ENCODE measurements at places on chromosomes 7 and 10.

- DNase-seq: no peak
Observed at GRCh38 chr10:52999258-52999657, 226.7 kb upstream of the MBL2 start.

- DNase-seq: no peak
Observed at GRCh38 chr10:72353028-72353964, 1.4 kb downstream of the DNAJB12 start.

- no peak for DNase-seq
Observed at GRCh38 chr7:129522088-129522970, 20.0 kb downstream of the SMKR1 start.

GRCh38 chr7:5417106-5418071 is 6.2 kb downstream of the TNRC18 start:
- DNase-seq: no peak

- DNase-seq: no peak
Observed at GRCh38 chr7:36058020-36058592, 94.9 kb upstream of the EEPD1 start.

DNA sequence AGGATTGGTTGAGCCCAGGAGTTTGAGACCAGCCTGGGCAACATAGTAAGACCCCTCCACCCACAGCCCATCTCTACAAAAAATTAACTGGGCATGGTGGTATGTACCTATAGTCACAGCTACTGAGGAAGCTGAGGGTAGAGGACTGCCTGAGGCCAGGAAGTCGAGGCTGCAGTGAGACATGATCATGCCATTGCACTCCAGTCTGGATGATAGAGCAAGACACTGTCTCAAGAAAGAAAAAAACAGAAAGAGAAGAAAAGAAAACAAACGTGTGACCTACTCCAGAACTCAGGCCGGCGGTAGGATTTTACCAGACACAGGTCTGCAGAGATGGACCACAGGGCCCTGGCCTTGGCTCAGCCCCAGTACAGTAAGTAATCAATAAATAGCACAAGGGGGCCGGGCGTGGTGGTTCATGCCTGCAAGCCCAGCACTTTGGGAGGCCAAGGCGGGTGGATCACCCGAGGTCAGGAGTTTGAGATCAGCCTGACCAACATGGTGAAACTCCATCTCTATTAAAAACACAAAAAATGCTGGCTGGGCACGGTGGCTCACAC is 35.4 kb upstream of the TNRC18 start:
- no peak for DNase-seq

GRCh38 chr10:32582946-32583345 is 137.0 kb downstream of the CCDC7 start:
- no peak for DNase-seq

- peak; percentile 62 for DNase-seq
Observed at GRCh38 chr7:4700577-4701235, 18.6 kb downstream of the FOXK1 start.

DNA sequence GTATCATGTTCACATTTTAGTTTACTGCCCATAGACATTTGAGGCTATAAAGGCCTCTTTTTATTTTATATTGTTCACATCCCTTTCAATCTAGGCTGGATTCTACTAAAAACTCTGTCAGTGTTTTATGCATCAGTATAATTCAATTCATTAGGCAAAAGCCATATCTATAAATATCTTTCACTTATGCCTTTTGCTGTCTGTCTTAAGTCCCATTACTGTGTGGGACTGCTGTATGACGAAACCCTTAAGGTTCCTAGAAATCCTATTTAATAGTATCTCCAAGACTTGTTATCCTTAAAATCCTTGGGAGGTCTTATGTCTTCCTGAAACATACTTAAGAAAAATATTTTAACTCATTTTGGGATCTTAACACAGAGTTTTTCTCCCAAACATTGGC is 139.2 kb downstream of the HGF start:
- no peak for DNase-seq

GRCh38 chr10:1316809-1317143 is 260.6 kb downstream of the WDR37 start:
- DNase-seq: no peak

DNA sequence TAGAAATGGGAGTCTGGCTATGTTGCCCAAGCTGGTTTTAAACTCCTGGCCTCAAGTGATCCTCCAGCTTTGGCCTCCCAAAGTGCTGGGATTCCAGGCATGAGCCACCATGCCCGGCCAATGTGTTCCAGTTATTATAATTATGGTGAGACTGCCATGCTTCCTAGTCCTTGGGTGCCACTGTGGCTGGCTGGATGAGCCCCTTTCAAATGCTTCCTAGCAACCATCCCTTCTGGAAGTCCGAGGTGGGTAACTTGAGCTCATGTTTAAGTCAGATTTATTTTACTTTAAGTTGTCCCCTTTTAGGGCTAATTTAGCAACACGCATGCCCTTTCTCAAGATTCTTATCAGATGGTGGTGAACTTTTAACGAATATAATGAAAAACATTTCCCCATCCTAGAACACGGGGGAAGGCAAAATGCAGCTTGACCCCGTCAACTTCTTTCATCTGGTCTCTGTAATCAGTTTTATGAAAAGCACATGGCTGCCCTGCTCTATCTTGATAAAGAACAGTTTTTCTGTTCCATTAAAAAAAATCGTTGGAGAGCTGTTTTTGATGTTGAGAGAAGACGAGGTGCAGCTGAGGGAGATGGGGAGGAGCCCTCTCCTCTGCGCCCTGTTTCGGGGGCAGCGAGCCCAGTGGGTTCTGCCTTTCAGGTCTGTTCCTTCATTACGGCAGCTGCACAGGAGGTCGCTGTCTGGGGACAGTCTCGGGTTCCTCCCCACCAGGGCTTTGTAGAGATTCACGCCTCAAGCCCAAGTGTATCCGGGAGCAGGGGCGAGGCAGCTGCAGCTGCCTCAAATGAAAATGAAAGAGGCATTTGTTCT is 61.0 kb upstream of the MKI67 start:
- DNase-seq: no peak

GRCh38 chr10:16746856-16747255 is 70.4 kb downstream of the RSU1 start:
- no peak for DNase-seq

- no peak for DNase-seq
Observed at GRCh38 chr7:156722043-156722826, 81.7 kb downstream of the RNF32 start.

DNA sequence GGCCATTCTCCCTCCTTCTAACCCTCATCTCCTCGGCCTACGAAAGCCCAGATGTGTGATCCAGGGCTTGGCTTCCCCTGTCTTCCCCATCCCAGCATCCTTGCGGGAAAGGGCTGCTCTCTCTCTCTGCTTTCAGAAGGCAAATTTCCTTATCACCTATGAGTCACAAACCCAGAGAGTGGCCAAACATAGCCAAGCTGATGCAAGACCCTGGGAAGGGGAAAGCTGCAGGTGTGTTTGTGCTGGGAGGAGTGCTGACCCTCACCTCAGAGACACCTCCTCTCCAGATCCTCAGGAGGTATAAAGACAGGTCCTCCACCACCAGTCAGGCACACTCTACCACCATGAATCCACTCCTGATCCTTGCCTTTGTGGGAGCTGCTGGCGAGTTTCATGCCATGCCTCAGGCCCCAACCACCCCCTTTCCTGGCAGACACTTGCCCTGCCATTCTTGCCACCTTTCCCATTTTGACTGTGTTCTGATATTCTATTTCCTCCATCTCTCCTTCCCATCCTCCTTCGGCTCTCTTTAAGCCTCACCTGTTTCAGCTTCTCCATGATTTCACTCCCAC is 10.6 kb upstream of the PRSS2 start:
- DNase-seq: no peak

- no peak for DNase-seq
Observed at GRCh38 chr10:100569687-100570481, 34.1 kb downstream of the HIF1AN start.

- no peak for DNase-seq
Observed at GRCh38 chr7:114715907-114716306, 206.0 kb upstream of the MDFIC start.

DNA sequence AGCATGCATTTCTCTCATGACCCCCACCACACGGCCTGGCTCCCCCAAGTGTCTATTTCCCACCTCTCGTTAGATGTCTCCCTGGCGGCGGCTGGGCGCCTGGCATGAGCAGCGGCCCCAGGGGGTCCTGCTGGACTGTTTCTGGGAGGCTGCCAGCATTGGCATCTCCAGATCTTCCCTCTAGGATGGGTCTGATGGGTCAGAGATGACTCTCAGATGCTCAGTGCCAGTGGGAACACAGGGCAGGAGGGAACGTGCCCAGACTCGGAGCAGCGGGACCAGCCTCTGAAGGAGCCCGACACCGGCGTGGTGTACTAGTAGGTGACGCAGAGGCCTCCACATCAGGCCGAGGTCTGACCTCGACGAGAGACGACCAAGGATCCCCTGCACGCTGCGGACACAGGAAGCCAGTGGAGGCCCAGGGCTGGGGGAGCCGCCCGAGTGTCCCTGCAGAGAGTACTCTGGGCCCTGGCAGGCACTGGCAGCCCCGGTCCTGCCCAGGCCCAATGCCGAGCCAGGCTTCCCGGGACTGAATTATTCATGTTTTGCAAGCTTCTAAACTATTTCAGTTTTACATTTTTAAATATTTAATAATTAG is 238.8 kb downstream of the ELFN1 start:
- DNase-seq: no peak

GRCh38 chr7:102866535-102867215 is 46.1 kb upstream of the LRRC17 start:
- DNase-seq: no peak

GRCh38 chr7:69445541-69445940 is 152.7 kb upstream of the AUTS2 start:
- DNase-seq: no peak

DNA sequence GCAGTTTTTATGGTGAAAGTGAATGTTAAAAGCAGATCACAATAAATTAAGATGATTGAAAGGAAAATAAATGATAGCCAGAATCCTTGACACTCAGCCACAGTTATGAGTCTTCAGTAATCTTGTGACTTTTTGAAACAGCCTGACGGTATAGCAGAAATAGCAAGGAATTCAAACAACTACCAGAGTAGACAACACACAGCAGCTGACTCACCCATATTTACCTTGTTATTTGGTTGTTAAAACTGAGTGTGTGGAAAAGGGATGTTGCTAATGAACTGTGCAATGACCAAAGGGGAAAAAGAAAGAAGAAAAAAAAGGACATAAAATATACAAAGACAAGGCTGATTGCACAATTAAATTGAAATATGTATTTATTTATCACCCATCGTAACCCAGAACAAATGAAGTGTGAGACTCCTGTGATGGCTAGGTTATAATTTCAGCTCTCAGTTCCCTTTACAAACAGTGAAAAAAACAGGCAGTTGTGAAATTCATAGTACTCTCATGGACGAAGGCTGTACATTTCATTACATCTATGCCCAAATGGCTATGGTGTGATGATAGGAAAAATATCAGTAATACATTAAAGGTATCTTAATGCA is 1023.0 kb upstream of the SORCS1 start:
- no peak for DNase-seq

DNA sequence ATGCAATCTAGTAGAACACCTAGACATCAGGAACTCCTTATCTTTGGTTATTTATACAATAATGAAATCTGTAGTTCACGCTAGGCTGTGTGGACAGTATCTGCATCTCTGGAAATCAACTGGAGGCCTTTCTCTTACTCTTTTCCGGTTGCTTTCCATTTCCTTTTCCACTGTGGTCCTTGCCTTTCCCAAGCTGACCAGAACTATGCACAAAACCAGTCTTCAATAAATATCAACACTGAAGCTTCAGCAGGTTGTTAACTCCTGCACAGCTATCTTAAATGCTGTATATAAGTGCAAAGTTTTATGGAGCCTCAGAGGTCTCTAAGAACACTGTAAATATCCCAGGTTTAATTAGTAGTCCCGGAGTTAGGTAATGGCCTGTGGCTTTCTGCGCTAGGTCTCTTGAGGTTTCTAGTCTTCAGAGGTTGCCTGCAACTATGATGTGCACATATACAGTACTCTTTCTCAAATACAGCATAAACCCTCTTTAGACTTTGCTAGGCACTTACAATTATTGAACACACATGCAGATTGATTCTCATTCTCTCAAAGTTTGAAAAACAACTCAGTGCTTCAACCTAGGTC is 2.4 kb downstream of the KLLN start:
- no peak for DNase-seq

DNA sequence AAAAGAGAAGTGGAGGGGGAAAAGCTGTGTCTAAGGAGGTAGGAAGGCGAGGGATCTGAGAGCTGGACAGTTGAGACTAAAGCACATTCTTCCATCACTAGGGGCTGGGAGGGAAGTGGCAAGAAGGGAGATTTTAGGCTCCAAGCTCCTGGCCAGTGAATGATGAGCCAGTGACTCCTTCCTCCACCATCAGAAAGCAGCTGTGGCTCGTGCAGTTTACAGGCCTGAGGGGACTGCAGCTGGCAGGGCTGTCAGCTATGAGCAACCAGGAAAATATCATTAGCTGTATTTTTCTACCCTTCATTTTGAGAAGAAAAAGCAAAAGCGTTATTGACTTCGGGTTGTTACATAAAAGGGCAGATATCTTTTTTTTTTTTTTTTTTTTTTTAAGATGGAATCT is 60.7 kb downstream of the GPAM start:
- DNase-seq: no peak

GRCh38 chr10:101816913-101817336 is 1.3 kb downstream of the OGA start:
- DNase-seq: no peak

- DNase-seq: no peak
Observed at GRCh38 chr10:78361031-78361430, 327.4 kb downstream of the RPS24 start.

Measured in astrocyte of the cerebellum (primary cell).